HFFc6 (cell line): ENCODE measurements at places on chromosomes 4 and X.

DNA sequence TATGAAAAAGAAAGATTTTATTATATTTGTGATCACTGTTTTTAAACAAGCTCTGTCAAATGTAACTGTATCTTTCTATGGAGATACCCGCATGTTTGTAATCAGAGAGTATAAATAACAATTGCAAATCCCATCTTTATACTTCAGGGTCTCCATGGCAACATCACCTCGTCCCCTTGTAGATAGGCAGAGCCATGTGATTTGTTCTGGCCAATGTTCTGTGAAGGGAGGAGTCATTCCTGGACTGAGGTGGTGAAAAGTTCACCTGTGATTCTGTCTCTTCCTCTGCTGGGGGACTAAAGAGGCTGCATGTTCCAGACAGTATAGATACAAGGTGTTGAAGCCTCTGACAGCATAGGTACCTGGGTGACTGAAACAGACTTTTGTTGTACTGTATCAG is 45.6 kb upstream of the MED14 start:
- DNase-seq = no peak

- DNase-seq = peak; percentile 40
Measured at GRCh38 chrX:19046343-19047215, 62.7 kb upstream of the PHKA2 start.

DNA sequence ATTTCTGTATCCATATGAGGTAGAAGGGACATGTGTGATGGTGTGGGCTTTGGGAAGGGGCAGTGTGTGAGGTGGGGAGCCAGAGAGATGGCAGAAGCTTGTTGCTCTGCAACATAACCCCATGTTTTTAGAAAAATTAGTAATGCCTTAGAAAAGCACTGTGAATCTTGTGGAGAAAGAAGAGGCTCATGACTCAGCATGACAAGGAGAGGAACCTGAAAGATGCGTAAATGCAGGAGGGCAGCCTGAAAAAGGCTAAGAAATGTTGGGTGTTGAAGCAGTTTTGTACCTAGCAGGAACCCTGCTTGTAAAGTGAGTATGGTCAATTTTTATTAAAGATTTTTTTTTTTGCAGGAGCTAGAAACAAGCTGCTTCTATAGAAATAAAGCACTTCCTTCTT is 59.8 kb downstream of the ARSJ start:
- peak; percentile 27 for DNase-seq

DNA sequence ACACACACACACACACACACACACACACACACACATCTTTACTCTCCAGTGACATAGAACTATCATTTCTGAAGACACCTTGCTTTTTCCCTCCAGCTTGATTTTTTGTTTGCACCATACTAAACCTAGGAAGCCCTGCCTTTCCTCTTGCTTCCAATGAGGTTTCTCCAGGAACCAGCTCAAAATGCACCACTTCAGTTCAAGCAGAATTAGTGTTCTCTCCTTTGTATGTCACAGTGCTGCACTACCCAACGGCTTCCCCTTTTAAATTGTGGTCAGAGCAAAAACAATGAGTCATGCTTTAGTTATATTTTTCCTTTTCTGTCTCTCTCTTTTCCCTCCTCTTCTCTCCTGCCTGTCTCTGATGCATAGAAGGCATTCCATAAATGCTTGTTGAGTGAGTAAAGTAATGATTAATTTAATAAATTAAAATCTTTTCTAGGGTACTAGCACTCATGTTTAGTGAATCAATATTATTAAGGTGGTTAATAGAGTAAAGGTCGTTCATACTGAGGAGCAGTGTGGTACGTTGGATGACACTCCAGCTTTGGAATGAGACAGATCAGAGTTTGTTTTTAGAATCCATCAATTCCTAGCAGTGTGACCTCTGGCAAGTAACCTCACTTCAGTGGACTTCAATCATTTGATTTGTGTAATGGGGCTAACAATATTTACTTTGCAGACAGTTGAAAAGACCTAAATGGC is 5.9 kb downstream of the RTL3 start:
- peak; percentile 85 for DNase-seq

DNA sequence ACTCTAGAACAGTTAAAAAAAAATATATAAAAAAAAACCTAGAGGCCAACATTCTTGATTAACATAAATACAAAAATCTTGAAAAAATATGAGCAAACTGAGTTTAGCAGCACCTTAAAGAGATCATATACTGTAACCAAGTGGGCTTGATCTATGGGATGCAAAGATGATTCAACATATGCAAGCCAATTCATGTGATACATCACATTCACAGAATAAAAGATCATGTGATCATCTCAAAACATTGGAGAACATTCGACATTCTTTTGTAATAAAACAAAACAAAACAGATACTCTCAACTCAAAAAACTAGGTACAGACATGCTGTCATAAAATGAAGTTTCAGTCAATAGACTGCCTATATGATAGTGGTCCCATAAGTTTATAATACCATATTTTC is 165.4 kb upstream of the NDST4 start:
- no peak for DNase-seq

DNA sequence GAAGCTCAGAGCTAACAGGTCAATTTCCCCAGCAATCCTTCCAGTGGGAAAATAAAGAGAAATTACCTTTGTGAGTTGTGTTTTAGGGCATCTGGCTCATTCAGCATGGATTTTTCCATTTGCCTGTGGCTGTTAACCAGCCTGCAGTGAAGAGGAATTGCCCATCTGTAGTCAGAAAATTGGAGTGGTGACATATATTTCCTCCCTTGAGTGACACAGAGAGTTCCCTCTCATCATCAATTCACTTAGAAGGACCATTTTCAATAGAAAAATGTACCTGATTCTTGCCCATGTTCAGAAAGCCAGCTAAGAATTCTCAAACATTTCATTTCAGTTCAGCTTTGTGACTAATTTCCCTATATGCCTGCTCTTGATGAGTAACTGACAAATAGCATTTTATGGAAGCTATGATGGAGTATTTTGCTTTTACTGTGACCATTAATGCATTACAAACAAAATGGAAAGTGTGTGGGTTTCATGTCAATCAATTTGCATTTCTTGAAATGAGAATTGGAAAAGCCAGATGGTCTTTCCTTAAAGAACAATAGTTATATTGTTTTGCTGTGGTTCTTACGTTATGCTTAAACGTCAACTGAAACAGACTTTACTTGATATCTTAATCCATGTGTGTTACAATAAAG is 155.8 kb downstream of the NWD2 start:
- no peak for DNase-seq

DNA sequence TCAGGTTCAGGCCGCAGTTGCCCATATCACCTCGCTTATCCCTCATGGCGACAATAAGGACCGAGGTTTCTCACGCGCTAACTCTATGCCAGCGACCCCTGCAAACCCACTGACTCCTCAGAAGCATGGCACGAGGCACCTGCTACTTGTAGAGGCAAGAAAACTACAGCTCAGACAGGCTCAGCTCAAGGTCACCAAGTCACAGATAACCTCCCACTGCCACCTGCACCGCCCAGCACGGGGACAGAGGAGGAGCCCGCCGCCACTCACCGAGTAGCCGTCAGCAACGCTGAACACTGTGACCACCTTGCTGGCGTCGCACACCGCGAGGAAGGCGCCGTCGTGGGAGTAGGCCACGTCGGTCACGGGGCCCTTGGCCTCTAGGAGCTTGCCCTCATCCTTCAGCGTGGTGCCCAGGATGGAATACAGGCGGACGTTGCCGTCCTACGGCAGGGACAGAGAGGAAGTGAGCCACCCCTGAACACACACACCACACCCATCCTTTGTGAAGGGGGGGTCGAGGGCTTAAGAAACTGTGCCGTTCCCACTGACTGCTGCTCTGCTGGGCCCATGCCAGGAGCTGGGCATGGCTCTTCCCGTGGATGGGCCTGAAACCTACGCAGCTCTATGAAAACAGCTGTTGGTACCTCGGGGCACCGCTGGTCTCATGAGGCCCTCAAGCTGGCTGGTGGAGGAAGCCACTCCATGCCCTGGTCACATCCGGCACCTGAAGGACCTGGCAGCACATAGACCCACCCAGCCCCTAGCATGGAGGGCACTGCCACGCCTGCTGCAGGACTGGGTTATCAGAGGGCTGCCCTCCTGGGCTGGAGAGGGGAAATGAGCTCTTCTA is 38.9 kb downstream of the WDR1 start:
- DNase-seq = no peak

- no peak for DNase-seq
Measured at GRCh38 chr4:156953951-156954350, 17.6 kb downstream of the PDGFC start.

GRCh38 chr4:183550345-183551093 is 45.7 kb downstream of the ING2 start:
- DNase-seq = no peak

DNA sequence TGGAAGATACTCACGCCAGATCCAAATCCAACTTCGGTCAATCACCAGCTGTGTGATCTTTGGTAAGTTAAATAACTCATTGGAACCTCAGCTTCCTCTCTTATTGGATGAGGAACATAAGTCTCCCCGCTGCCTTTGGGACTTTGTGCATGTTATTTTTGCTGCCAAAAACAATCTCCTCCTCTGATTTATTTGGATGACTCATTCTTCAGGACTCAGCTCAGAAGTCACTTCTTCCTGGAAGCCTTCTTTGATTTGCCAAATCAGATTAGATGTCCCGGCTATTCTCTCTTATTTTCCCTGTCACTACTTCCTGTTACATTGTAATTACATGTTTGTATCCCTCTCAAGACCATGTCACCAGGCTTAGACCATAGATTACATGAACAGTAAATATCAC is 138.0 kb upstream of the BOD1L1 start:
- DNase-seq = no peak

- no peak for DNase-seq
Measured at GRCh38 chr4:172842779-172843178, 325.8 kb upstream of the GALNT7 start.

GRCh38 chr4:7190691-7191545 is 1.4 kb upstream of the SORCS2 start:
- DNase-seq = no peak

GRCh38 chr4:187961171-187961570 is 34.4 kb upstream of the ZFP42 start:
- DNase-seq = no peak

- DNase-seq = no peak
Measured at GRCh38 chr4:123204737-123205136, 191.9 kb upstream of the SPRY1 start.

DNA sequence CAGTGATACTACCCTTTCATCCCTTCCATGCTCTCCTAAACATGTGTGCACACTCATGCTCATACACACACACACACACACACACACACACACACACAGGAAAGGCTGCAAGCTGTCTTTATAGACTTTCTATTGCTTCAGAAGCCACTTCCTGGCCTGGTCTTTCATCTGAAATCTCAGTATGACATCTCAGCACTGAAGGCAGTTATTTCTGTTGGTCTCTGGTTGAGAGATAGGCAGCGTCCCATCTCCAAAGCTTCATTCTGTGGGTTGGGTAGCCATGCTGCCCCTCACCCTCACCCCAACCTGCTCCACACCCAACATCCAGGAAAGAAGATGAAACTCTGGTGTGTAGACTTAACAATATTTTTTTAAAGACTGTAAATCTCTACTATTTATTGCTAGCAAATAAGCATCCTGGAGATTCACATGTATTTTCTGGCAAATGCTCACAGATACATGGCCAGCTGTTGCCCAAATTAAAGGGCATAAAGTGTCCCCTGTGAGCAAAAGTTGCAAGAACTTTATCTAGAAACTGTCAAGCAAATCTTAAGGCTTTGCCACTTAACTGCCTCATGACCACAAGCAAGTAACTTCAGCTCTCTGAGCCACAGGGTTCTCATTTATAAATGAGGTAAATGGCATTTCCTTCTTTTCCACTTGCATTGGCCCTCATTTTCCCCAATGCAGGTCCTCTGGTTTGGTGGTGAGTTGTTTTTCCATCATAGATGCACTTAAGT is 189.8 kb upstream of the AFF2 start:
- no peak for DNase-seq

DNA sequence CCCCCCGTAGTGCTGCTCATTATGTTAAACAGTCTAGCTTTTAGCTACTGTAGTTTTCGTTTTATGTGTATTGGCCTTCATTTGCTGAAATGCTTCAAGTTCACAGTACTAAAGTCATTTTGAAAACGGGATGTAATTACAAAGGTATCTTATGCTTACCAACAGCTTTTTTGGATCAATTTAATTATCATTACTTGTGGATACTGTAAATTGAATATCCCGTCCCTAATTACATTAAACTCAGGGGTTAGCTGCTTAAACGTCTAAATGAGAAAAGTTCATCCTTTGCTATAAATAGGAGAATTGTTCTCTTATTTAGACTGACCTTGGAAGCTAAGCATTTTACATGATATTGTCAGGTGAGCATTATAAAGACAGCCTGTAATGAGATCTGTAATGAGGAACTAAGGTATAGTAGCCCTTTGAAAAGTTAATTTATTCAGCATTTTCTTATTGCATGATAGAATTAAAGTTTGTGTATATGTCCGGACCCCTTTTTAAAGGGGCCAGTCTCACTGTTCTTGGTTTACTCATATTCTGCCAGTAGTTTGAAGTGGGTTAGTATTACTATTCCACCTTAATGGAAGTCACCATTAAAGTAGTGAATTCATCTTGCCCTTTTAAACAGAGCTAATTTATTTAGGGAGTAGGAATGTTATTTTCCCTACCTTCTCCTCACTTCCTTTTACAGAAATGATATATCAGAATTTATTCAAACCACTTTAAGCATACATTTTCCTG is 252.6 kb downstream of the TENM3 start:
- no peak for DNase-seq

DNA sequence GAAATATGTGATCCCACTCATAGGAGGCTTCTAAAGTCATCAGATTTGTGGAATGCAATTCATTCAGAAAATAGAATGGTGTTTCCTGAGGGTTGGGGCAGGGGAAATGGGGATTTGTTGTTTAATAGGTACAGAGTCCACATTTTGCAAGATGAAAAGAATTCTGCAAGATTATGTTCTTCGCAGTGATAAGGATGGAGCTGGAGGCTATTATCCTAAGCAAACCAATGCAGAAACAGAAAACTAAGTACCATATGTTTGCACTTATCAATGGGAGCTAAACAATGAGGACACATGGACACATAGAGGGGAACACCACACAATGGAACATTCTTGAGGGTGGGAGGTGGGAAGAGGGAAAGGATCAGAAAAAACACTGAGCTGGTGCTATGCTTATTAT is 144.3 kb upstream of the NLGN4X start:
- DNase-seq = no peak

GRCh38 chr4:145480257-145480656 is 1.4 kb upstream of the SMAD1 start:
- DNase-seq = no peak

GRCh38 chr4:77072195-77072753 is 3.5 kb downstream of the CCNI start:
- DNase-seq = no peak

DNA sequence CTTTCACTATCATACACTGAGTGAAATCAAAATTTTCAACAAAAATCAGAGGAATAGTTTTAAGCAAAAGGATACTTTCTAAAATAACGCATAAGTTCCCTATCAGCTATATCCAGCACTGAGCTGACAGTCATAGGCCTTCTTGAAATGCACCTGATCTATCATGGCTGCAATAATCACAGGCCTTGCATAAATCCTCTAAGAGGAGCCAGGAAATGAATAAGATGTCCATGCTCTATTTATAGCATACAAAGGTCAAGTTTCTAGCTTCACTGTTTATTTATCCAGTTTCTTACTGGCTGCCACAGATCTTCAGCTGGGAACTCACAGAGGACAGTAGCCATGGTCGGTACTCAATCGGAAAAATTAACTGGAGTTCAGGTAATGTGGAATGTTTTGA is 235.9 kb upstream of the DMD start:
- DNase-seq = no peak
